ENCODE measurements at places on chromosomes 3 and 15.
A peak's percentile ranks its signal among the peaks of the same experiment; 100 is the strongest.

DNA sequence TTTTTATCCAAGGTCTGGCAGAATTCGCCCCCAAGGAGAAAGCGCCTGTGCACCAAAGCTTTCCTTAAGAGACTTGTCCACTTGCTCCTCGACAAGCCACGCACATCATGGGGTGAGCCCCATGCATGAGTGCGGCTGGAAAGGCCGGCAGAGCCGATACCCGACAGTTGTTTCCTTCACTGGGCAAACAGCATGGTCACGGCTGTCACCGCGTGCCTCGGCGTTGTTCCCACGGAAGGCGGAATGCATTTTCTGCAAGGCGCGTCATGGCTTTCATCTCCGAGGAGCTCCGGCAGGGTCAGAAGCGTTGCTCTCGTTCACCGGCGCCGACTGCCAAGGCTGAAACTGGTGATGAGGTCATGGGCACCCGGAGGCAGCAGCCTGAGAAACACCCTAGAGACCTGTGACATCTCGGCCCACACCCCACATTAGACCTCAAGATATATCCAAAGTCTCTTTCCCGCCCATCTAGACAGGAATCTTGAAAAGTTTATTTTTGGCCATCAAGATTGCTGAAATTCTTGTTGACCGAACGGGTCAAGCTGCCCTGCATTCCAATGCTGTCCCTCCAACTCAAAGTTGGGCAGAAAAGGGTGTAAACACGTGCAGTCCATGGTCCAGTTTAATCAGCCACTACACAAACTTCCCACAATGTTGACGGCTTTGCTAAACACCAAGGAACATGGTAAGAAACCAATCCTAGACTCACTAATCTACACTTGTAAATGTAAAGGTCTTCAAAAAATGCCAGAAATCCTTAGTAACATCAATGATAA lies 604 bp upstream of the TJP1 start:
- DNase-seq = peak; percentile 88

DNA sequence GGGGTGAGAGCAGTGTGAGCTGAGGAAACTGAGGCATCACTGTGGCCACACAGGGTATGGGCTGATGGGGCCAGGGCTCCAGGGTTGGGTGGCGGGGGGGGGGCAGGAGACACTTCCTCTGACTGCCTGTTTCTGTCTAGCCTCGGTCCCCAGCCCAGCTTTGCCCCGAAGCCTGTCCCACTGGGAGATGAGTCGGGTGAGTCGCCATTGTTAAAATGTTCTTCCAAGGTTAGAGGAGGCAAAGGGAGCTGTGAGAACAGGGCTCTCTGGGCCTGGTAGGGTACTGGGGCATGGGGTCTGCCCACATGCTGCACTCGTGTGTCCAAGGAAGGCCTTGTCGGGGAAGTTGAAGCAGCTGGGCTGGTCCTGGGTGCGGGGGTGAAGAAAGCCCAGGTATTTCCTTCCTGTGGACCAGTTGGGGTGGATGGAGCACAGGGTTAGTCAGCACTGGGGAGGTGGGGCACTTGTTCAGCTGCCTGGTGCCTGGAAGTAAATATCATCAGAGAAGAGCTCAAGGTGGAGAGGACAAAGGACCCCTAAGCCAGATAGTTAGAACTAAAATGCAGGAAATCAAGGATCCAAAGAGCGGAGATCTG lies 8.3 kb upstream of the JMJD7 start:
- no peak for DNase-seq

DNA sequence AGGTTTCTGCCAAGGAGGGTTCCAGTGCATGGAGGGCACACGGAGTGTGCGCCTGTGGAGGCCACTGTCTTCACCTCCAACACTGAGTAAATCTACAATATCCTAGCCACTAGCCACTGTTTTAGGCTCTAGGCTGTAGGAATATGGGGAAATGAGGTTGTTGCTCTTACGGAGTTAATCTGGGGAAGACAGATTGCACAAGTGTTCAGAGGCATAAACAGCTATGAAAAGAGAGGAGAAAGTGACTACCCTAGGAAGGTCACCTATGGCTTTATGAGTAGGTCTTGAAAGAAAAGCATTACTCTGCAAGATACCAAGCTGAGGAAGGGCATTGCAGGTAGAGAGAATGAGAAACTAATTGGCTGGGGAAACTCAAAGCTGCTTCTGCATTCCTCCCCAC lies 85.7 kb downstream of the CYP19A1 start:
- DNase-seq = no peak

GRCh38 chr15:36924034-36924433 lies 176.3 kb downstream of the MEIS2 start:
- DNase-seq = no peak

- DNase-seq = no peak
These were observed 37.3 kb downstream of the RARB start for GRCh38 chr3:25465266-25465860.

DNA sequence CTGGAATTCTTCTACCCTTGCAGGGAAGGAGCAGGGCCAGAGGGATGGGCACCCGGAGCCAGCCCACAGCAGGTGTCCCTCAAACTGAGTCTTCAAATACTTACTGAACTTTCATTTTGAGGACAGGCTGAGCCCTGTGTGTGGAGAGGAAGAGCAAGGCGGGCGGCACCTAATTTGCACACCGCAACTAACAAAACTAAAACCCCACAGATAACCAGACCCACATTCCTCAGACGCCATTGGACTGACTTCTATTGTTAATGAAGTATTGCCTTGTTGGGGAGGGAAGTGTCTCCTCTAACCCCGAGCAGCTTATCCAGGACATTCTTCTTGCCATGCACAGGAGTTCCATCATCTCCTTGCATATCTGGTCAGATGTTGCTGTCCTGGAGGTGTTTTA lies 105.2 kb upstream of the NR2E3 start:
- no peak for DNase-seq

DNA sequence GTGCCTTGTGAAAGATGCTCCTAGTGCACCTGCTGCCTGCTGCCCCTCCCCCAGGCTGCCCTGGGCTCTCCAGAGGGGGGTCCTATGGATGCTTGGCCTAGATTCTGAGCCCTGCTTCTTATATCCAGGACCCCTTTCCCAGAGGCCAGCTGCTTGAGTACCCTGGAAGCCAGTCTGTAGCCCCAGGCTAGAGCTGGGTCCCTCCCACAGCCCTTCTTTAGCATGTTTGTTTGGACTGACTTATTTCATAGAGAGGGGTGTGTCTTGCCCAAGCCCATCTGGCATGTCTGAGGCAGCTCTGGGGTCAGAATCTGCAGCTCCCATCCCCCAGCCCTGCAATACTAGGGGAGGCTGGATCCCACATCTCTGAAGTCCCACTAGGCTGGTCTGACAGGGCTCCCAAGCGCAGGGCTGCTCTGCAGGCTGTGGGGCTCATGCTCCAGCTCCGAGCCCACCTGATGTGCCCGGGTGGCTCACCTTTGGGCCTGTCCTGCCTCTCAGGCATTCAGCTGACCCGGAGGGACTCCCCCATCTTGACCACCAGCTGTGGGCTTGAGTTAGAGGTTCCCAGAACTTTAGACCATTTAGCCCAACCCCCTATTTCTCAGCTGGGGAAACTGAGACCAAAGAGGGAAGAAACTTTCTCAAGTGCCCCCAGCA lies 3.1 kb downstream of the CHRNB4 start:
- DNase-seq = no peak

DNA sequence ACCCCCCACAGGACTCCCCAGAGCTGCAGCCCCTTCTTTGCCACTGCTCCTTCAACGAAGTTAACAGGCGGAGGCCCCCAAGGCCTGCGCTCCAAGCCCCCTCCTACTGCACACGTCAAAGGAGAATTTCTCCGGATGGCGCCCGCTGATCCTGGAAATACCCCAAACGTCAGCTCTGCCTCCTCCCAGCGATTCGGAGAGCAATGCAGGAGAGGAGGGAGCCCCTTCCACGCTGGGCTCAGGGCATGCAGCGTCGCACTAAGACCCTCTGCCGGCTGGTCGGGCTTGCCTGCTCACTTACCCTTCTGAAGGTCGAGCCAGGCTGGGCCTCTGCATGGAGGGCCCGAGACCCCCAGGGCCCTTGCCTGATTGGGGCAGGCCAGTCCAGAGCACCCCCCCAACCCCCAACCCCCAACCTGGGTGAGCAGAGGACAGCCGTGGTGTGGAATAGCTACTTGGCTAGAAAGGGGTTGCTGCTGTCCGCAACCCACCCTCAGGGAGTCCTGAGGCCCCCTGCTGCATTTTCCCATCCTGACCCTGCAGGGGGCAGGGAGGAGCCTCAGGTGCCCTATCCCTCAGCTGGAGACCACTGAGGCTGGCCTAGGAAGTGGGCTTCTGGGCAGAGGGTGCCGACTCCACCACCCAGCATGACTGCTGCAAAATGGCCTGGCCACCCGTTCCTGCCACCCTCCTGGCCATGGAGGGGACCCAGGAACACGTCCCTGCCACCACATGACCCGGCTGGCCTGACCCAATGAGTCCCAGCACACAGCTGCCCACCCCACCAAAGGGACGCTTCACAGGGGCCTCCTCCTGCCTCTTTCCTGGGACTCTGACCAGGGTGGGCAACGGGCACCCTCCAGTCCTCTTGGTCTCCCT lies 976 bp downstream of the ATP2B2 start:
- no peak for DNase-seq

DNA sequence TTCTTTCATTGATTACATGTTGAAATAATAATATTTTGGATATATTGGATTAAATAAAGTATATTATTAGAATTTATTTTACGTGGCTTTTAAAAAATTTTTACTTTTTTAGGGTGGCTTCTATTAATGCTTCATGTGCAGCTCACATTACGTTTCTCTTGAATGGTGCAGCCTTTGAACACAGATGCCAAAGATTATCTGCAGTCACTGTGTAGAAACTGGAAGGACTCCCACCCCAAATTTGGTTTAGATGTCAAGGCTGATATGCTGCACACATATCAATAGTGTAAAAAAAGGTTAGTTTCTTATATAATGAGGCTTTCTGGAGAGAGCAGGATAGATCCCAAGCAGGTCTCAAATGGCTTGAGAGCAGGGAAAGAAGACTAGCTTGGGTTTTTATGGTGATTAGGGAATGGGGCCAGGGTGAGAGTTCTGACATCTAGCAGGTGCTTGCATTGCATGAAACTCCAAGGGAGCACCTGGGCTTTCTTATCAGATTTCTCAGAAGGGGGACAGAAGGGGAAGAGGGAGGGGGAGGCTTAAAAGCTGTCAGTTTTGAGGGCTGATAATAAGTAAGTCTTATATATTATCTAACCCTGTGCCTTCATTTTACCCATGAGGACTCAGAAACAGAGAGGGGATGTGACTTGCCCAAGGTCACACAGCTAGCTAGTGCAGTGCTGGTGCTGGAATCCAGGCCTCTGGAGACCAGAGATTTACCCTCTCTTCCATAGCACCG lies 89.6 kb downstream of the CHST2 start:
- no peak for DNase-seq

- no peak for DNase-seq
These were observed 740.5 kb downstream of the ROBO2 start for GRCh38 chr3:77780278-77780996.

- DNase-seq = no peak
These were observed 279.5 kb downstream of the RPLP1 start for GRCh38 chr15:69732133-69732532.

DNA sequence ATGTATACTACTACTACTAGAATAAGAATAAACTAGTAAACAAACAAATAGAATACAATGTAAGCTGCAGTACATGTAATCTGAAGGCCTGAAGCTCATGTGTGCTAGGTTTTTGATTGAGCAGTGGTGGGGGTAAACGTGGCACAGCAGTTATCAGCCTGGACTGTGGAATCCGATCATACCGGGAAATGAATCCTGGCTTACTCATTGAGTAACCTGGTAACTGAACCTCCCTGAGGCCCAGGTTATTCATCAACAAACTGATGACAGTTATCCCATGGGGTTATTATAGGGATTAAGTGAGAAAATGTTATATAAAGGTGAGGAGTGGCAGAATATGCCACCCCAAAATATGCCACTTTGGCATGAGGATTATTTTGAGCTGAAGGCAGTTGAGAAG lies 339.1 kb downstream of the FHIT start:
- no peak for DNase-seq

- no peak for DNase-seq
These were observed 52.6 kb upstream of the SEC61A1 start for GRCh38 chr3:127999509-128000106.

GRCh38 chr3:178480795-178481194 lies 55.4 kb upstream of the KCNMB2 start:
- no peak for DNase-seq

DNA sequence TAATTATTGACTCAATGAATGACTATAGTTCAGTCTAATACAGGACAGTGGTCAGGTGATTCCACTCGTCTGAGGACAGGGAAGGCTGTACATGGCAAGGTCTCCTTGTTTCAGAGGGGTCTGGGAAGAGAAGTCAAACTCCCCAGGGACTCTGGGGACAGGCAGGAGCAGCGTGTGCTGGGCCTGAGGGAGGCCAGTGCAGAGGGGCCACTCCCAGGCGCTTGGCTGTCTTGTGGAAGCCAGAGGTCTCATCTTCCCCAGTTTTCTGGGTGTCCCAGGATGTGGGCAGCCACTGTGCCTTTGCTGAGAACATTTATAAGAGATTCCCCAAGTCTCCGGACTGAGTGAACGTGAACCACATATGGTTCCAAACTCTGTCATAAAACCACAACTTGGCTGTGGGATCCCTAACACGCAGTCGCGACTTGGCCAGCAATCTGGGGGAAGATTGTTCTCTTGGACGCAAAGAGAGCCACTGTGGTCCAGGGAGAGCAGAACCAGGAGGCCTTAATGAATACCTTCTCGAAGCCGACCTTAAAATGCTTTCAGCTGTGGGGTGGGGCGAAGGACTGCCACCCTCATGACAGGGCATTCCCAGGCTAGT lies 30.4 kb downstream of the BHLHE40 start:
- DNase-seq = no peak

- DNase-seq = no peak
These were observed 647.8 kb upstream of the CCDC54 start for GRCh38 chr3:106729481-106729880.

DNA sequence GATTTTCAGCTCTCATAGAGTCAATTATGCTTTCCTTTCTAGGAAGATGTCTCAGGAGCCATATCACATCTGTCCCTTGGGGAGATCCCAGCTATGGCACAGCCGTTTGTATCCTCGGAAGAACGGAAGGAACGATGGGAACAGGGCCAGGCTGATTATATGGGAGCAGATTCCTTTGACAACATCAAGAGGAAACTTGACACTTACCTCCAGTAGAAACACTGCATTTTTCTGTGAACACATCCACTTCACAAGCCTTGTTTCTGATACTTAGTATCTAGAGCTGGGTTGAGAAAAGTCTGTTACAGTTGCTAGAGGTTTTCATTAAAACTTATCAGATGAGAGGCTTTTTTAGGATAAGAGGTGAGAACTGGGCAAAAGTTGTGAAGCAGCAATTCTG lies 35.4 kb downstream of the GYG1 start:
- DNase-seq = no peak

- DNase-seq = peak; percentile 95
These were observed 5.9 kb upstream of the TMEM115 start for GRCh38 chr3:50365080-50365841.

DNA sequence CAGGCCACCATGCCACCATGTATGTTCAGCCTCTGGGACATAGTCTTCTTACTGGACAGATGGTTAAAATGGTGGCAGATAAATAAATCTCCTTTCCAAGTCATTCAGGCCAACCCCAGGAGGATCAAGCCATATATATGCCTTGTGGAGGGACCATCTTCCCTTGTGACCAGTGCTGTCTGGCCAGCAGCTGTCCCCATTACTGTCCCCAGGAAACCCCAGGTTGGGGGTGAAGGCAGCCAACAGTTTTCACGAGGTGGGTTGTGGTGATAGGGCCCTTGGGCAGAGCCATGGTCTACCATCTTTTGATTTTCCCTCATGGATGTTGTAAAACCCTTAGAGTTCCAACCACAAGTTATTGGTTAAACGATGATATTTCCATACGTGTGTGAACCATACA lies 48.7 kb upstream of the PCSK6 start:
- no peak for DNase-seq

GRCh38 chr15:34754171-34754601 lies 612 bp downstream of the GJD2 start:
- no peak for DNase-seq

- DNase-seq = no peak
These were observed 381.2 kb upstream of the ATP11B start for GRCh38 chr3:182412066-182412465.
